Endothelial cell of umbilical vein (primary cell): ENCODE measurements at places on chromosomes 1 and 21. TPM values are rescaled to one million over a fixed set of nuclear protein-coding genes. Genes with fewer than 3 reads are reported as not detected.

GRCh38 chr21:14600569-14601297 lies 54.6 kb upstream of the SAMSN1 start:
- peaks cover 15% of the 10 kb centered on the region for H3K4me1 ChIP-seq
- peak; percentile 28 for DNase-seq
- H3K27me3 ChIP-seq: no peaks in the 10 kb centered on the region
- H3K27ac ChIP-seq: no peak overlapping the region

The RIPK4 gene
- total RNA-seq: not detected in 2 replicates

- H3K4me3 ChIP-seq: no peak overlapping the region
- H3K36me3 ChIP-seq: no peaks in the 10 kb centered on the region
- no peaks in the 10 kb centered on the region for H3K27me3 ChIP-seq
- no peak overlapping the region for H3K27ac ChIP-seq
- peaks cover 11% of the 10 kb centered on the region for H3K4me1 ChIP-seq
These were observed 3.3 kb upstream of the C1orf174 start for GRCh38 chr1:3903141-3904005.

- no peaks in the 10 kb centered on the region for H3K36me3 ChIP-seq
- H3K27me3 ChIP-seq: no peaks in the 10 kb centered on the region
- DNase-seq: no peak
- H3K4me3 ChIP-seq: no peak overlapping the region
- H3K27ac ChIP-seq: no peak overlapping the region
These were observed 28.5 kb downstream of the ACOT7 start for GRCh38 chr1:6365047-6365446.

DNA sequence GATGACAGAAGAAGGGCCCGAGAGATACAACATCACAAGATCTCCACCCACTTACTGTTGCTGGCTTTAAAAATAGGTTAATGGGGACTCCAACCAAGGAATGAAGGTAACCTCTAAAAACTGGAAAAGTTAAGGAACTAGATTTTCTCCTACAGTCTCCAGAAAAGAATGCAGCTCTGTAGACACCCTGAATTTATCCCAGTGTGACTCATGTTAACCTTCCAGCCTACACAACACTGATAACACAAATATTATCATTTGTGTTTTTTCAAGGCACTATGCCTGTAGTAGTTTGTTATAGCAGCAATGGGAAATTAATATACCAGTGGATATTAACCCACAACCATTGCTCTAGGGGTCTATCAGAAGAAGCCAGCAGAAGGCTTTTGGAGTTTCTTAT lies 730.7 kb upstream of the ZP4 start:
- no peaks in the 10 kb centered on the region for H3K36me3 ChIP-seq
- no peaks in the 10 kb centered on the region for H3K27me3 ChIP-seq
- H3K4me3 ChIP-seq: no peak overlapping the region
- H3K4me1 ChIP-seq: no peaks in the 10 kb centered on the region
- DNase-seq: no peak
- H3K27ac ChIP-seq: no peak overlapping the region

- H3K4me3 ChIP-seq: no peak overlapping the region
- no peaks in the 10 kb centered on the region for H3K27me3 ChIP-seq
- H3K27ac ChIP-seq: no peak overlapping the region
- DNase-seq: no peak
- H3K4me1 ChIP-seq: no peaks in the 10 kb centered on the region
These were observed 133.6 kb downstream of the TM2D1 start for GRCh38 chr1:61591351-61591750.

DNA sequence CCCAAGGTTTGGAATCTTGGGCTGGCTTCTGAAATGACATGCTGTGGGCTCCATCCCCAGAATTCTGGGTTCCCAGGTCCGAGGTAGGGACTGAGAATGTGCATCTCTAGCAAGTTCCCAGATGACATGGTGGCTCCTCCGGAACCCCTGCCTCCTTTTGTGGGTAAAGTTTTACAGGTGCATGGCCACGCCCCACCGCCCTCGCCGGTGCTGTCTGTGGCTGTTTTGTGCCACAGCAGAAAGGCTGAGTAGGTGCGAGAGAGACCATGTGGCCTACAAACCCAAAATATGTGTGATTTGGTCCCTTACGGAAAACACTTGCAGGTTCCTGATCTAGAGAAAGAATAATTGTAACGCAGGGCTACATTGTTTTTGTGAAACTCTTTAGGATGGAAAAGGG lies 30.9 kb downstream of the SKI start:
- H3K27ac ChIP-seq: no peak overlapping the region
- H3K27me3 ChIP-seq: no peaks in the 10 kb centered on the region
- H3K4me1 ChIP-seq: peaks cover 9% of the 10 kb centered on the region

The SPRR2E gene
- total RNA-seq: not detected in 2 replicates

GRCh38 chr1:8941906-8942305 lies 3.8 kb upstream of the CA6 start:
- no peaks in the 10 kb centered on the region for H3K27me3 ChIP-seq
- H3K27ac ChIP-seq: peak overlapping the region; percentile 54
- H3K4me3 ChIP-seq: no peak overlapping the region
- H3K4me1 ChIP-seq: peaks cover 15% of the 10 kb centered on the region
- peak; percentile 76 for DNase-seq

DNA sequence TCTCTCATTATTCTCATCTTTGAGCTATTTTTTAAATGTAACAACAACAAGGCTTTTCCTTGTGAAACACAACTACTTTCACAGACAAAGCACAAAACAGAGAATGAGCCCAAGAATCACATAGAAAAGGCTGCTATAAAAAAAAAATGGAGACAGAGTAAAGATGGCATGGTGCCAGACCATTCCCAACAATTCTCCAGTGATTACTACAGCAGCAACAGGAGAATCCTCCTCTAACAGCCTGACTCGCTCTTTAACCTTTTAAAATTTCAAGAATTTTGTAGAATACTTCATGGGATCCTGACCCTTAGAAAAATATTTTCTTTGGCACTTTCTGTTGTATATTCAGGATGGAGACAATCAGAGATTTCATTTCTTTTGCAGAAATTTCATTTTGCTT lies 3.8 kb upstream of the BCAS2 start:
- H3K27ac ChIP-seq: no peak overlapping the region
- peaks cover 6% of the 10 kb centered on the region for H3K4me1 ChIP-seq
- no peaks in the 10 kb centered on the region for H3K27me3 ChIP-seq
- DNase-seq: no peak
- no peak overlapping the region for H3K4me3 ChIP-seq

DNA sequence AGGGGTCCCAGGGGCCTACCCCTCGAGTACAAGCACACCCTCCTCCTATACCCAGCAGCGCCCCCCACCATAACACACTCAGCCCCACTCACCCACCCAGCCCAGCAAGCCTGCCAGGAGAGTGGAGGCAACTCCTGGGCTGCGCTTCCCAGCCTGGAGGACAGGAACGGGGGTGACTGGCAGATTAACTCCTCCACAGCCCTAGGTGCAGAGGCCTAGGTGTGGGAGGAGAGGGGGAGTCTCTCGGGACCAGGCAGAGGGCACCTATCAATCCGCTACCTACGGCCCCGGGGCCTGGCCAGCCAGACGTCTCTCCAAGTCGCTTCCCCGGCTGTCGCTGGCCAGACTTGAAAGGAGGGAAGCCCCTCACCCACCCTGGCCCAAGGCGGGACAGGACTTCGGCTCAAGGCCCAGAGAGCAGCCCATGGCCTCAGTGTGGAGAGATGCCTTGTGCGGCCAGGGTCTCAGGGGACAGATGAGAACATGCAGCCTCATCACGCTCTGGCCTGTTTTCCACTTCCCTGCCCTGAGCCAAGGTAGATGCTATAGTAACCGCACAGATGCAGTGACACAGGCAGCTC lies 24.9 kb downstream of the MATN1 start:
- H3K27me3 ChIP-seq: peaks cover 3% of the 10 kb centered on the region
- H3K4me3 ChIP-seq: no peak overlapping the region
- no peak for DNase-seq
- no peaks in the 10 kb centered on the region for H3K4me1 ChIP-seq
- no peaks in the 10 kb centered on the region for H3K36me3 ChIP-seq

The SPRR2F gene
- total RNA-seq: not detected in 2 replicates

DNA sequence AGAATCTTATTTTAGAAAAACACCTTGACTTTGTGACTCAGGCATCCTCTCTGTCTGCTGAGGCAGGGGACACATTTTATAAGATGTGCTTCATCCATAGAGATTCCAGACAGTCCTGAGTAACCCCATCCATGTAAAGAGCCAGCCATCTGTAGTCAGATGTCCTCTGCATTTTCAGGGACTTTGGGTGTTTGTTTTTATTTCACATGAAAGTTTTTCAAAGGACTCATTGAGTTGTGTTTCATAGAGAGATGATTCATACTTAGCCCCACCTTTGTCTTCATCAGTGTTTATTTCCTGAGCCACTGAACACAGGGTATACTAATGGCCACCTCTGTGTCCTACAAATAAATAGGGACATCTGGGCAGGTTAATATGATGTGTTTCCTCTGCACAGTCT lies 280.4 kb downstream of the CACNA1E start:
- no peaks in the 10 kb centered on the region for H3K36me3 ChIP-seq
- no peaks in the 10 kb centered on the region for H3K4me1 ChIP-seq
- no peak overlapping the region for H3K4me3 ChIP-seq
- DNase-seq: no peak
- H3K27me3 ChIP-seq: no peaks in the 10 kb centered on the region

DNA sequence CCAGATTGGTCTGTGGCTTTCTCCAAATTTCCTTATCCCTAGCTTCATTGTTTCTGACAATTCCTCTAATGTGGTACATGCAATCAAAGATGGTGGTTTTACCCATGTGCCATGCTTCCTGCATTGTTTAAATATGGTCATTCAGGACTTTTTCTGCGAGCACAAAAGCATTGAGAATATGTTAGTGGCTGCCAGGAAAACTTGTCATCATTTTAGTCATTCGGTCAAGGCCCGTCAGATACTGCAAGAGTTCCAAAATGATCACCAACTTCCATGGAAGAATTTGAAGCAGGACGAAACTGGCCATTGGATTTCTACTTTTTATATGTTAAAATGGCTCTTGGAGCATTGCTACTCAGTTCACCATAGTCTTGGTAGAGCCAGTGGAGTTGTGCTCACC lies 3.7 kb downstream of the ZBED6 start:
- H3K27me3 ChIP-seq: no peaks in the 10 kb centered on the region
- DNase-seq: no peak
- H3K4me3 ChIP-seq: no peak overlapping the region
- H3K36me3 ChIP-seq: peaks cover 21% of the 10 kb centered on the region
- H3K27ac ChIP-seq: no peak overlapping the region

DNA sequence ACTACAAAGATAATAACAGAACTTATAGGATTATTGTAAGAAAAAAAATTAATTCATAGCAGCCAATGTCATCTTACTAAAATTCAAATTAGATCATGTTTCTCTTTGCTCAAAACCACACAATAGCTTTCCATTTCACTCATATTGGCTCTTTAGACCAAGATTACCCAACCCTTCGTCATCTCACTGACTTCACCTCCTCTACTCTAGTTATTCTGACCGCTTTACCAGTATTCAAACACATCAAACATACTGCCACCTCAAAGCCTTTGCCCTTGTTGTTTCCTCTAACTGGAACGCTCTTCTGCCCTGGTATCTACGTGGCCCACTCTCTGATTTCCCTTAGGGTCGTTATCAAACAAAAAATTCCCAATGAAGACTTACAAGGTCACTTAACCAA lies 1.7 kb downstream of the ANGPTL3 start:
- H3K27me3 ChIP-seq: no peaks in the 10 kb centered on the region
- DNase-seq: no peak
- no peaks in the 10 kb centered on the region for H3K4me1 ChIP-seq
- no peak overlapping the region for H3K27ac ChIP-seq

- no peak overlapping the region for H3K27ac ChIP-seq
- peak; percentile 39 for DNase-seq
- no peaks in the 10 kb centered on the region for H3K4me1 ChIP-seq
- no peak overlapping the region for H3K4me3 ChIP-seq
- no peaks in the 10 kb centered on the region for H3K27me3 ChIP-seq
These were observed 19.5 kb upstream of the MFN2 start for GRCh38 chr1:11960715-11961114.

The KCNK2 gene
- total RNA-seq: 0.18 and 0.46 TPM in 2 replicates

GRCh38 chr1:59509341-59509875 lies 212.5 kb downstream of the FGGY start:
- DNase-seq: no peak
- H3K27ac ChIP-seq: no peak overlapping the region
- H3K27me3 ChIP-seq: no peaks in the 10 kb centered on the region
- no peaks in the 10 kb centered on the region for H3K36me3 ChIP-seq
- H3K4me1 ChIP-seq: no peaks in the 10 kb centered on the region
